H1 (cell line): ENCODE measurements at places on chromosomes 7 and 10.

GRCh38 chr10:29767968-29768367 is 133.2 kb upstream of the SVIL start:
- no peak for DNase-seq

- DNase-seq = no peak
Measured at GRCh38 chr10:60964257-60965235, 20.6 kb upstream of the RHOBTB1 start.

GRCh38 chr7:28005075-28005846 is 175.3 kb downstream of the JAZF1 start:
- DNase-seq = no peak

GRCh38 chr10:91042069-91042468 is 121.2 kb upstream of the ANKRD1 start:
- DNase-seq = no peak

GRCh38 chr7:72003236-72003635 is 408.9 kb downstream of the CALN1 start:
- no peak for DNase-seq
